Mesenteric fat pad (tissue), 1 donor: ENCODE measurements at places on chromosomes 16 and 17. TPM values are rescaled to one million over a fixed set of nuclear protein-coding genes. Genes with fewer than 3 reads are reported as not detected.

- DNase-seq = peak; percentile 88
Observed at GRCh38 chr17:19248928-19249574, 11.9 kb downstream of the EPN2 start.

Gene HOXB13
- total RNA-seq = not detected

Gene HOXB1
- total RNA-seq = not detected

GRCh38 chr16:67486805-67487204 lies 3.5 kb upstream of the AGRP start:
- no peak for DNase-seq

GRCh38 chr17:54736573-54736972 lies 164.1 kb upstream of the TOM1L1 start:
- no peak for DNase-seq

Gene GDPD3
- 4.3 TPM for total RNA-seq

Gene DPEP3
- 0.16 TPM for total RNA-seq

GRCh38 chr16:68860978-68861892 lies 17.9 kb downstream of the TANGO6 start:
- no peak for DNase-seq

DNA sequence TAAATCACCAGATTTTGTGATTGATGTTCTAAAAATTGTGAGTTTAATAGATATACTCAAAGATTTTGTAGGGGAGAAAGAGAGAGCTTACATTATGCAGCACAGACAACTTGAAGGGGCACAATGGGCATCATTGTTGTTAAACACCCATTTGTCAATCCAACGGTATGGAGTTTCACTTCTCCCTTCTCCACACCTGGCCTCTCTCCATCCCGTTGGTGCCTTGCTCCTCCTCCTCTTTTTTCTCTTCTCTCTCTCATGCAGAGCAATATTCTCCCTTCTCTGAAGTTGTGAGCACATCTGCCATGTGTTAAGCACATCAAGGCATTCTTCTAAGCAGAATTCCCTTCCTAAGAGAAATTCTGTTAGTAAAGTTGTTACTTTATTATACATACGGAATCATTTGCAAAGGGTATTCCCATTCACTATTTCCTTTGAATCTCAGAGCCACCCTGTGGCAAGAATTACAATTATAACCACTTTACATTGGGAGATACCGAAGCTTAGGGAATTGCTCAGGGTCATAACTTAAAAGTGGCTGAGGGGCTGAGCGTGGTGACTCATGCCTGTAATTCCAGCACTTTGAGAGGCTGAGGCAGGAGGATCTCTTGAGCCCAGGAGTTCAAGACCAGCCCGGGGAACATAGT lies 40.5 kb upstream of the SKAP1 start:
- no peak for DNase-seq

GRCh38 chr17:77691216-77692085 lies 267.1 kb upstream of the TNRC6C start:
- peak; percentile 64 for DNase-seq

GRCh38 chr17:66555605-66556004 lies 253.2 kb downstream of the PRKCA start:
- DNase-seq = no peak

GRCh38 chr16:66717112-66717675 lies 20.7 kb upstream of the CMTM4 start:
- DNase-seq = no peak

- DNase-seq = no peak
Observed at GRCh38 chr16:73912281-73912680, 384.3 kb upstream of the PSMD7 start.

Gene GLP2R
- 6.7 TPM for total RNA-seq

Gene SEZ6L2
- 1.1 TPM for total RNA-seq

- DNase-seq = no peak
Observed at GRCh38 chr16:59719121-59719520, 985.0 kb upstream of the GOT2 start.
